ENCODE measurements at places on chromosomes 11 and 22. TPM values are rescaled to one million over a fixed set of nuclear protein-coding genes. Genes with fewer than 3 reads are reported as not detected.

Gene TRAF6
- 19.1 TPM for total RNA-seq

Gene GSTT2B
- 7.5 TPM for total RNA-seq

Gene FAM83F
- 0.17 TPM for total RNA-seq

Gene PGM2L1
- 8.7 TPM for total RNA-seq

Gene C22orf42
- total RNA-seq, result not detected

Gene C1QTNF4
- 2.6 TPM for total RNA-seq

Gene OR2AT4
- total RNA-seq, result not detected

Gene GAS2L1
- 11.5 TPM for total RNA-seq

Gene CD3E
- 2.1 TPM for total RNA-seq

Gene THRSP
- total RNA-seq, result 106 TPM

Gene DEUP1
- not detected for total RNA-seq
